Activated CD4-positive, alpha-beta T cell treated with anti-CD3 and anti-CD28 coated beads, Interleukin-2, amount 10 ng/mL, durations not matched to agents 7 days and 5 days (primary cell): ENCODE measurements at places on chromosomes 5 and 9. TPM values are rescaled to one million over a fixed set of nuclear protein-coding genes. Genes with fewer than 3 reads are reported as not detected.

DNA sequence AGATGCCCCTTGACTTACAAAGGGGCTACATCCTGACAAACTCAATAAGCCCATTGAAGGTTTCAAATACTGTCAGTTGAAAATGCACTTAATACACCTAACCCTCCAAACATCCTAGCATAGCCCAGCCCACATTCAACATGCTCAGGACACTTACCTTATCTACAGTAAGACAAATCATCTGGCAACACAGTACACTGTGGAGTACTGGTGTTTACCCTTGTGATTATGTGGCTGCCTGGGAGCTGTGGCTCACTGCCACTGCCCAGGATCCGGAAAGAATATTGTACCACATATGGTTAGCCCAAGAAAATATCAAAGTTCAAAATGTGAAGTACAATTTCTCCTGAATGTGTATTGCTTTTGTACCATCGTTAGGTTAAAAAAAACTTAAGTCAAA, 562.2 kb downstream of the HTR1A start:
- H3K36me3 ChIP-seq, result no peaks in the 10 kb centered on the region
- no peaks in the 10 kb centered on the region for H3K27me3 ChIP-seq
- H3K27ac ChIP-seq, result no peak overlapping the region
- no peaks in the 10 kb centered on the region for H3K4me1 ChIP-seq

DNA sequence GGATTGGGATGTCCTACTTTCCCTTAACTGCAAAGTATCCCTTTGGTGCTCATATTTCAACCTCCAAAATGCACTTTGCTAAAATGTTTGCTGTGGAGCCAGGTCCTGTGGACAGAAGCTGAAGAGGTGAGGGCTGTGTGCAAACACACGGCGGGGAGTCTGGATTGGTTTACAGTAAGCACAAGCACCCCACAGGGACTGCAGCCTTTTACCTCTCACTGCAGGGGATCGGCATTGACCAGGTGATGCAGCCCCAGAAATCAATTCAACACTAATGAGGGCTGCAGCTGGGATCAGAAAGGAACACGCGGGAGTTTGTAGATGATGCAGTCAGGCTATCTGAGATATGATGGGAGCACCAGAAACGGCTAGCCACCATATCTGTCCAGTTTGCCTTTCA, 450.9 kb downstream of the CCDC171 start:
- no peak overlapping the region for H3K27ac ChIP-seq
- no peaks in the 10 kb centered on the region for H3K4me1 ChIP-seq
- H3K27me3 ChIP-seq, result no peaks in the 10 kb centered on the region
- no peak for DNase-seq
- no peak overlapping the region for H3K4me3 ChIP-seq

GRCh38 chr5:23684103-23684502, 176.7 kb downstream of the PRDM9 start:
- no peaks in the 10 kb centered on the region for H3K27me3 ChIP-seq
- no peaks in the 10 kb centered on the region for H3K36me3 ChIP-seq
- DNase-seq, result no peak
- H3K4me1 ChIP-seq, result no peaks in the 10 kb centered on the region

DNA sequence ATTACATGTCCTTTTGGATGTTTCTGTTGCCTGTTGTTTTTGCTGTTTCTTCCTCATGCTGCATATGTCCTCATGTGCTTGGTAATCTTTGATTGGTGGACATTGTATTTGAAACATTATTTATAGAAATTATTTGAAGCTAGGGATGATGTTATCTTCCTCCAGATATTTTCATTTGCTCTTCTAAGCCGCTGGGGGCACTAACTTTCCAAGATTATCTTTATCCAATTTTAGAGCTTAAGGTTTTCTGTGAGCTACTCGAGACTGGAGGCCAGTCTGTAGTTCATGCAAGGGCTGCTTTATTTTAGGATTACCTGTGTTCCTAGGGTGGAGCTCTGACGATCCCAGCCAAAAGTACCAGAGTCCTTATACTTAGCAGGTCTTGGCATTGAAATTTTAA, 40.9 kb downstream of the STX17 start:
- no peak overlapping the region for H3K27ac ChIP-seq
- DNase-seq, result no peak
- H3K4me1 ChIP-seq, result no peaks in the 10 kb centered on the region
- H3K4me3 ChIP-seq, result no peak overlapping the region
- H3K27me3 ChIP-seq, result no peaks in the 10 kb centered on the region

SLC25A2 gene
- 0.52 TPM for total RNA-seq

GRCh38 chr9:20353524-20353923, 268.8 kb downstream of the MLLT3 start:
- H3K27ac ChIP-seq, result no peak overlapping the region
- H3K27me3 ChIP-seq, result no peaks in the 10 kb centered on the region
- no peak overlapping the region for H3K4me3 ChIP-seq
- H3K36me3 ChIP-seq, result peaks cover 73% of the 10 kb centered on the region
- DNase-seq, result no peak

SLC36A2 gene
- not detected for total RNA-seq

- H3K27me3 ChIP-seq, result no peaks in the 10 kb centered on the region
- no peaks in the 10 kb centered on the region for H3K4me1 ChIP-seq
- H3K4me3 ChIP-seq, result no peak overlapping the region
- H3K27ac ChIP-seq, result no peak overlapping the region
Observed at GRCh38 chr9:19642256-19642655, 146.6 kb downstream of the SLC24A2 start.

DNA sequence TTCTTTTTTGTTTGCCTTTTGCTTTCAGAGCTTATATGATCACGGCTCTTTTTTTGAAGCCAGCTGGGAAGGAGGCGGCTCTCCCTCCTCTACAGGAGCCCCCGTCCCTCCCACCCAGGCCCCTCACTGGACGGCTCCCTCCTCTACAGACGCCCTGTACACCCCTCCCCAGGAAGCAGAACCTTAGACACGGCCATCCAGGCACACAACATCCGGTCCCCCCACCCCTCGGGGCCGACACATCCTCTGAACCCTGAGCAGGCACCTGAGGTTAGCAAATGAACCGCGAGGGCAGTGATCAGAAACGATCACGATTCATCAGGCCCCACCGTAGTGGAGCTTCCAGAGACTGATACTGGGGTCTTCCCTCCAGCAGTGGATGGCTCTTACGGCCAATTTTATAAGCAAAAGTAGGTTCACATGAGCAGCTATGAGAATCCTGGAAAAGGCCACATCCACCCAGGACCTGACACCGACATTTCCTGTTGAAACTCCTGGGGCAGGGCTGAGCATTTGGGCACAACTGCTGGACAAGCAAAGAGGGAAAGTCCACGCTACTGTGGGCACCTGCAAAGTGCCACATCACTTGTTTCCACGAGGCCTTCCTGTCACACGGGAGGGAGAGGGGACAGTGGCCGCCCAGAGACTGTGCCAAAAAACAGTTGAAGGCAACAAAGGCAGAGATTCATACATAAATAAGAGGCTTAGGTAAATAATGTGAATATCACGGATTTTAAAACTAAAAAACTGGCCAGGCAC, 78.9 kb downstream of the SEMA4D start:
- H3K4me3 ChIP-seq, result peak overlapping the region; percentile 75
- peak; percentile 83 for DNase-seq

DNA sequence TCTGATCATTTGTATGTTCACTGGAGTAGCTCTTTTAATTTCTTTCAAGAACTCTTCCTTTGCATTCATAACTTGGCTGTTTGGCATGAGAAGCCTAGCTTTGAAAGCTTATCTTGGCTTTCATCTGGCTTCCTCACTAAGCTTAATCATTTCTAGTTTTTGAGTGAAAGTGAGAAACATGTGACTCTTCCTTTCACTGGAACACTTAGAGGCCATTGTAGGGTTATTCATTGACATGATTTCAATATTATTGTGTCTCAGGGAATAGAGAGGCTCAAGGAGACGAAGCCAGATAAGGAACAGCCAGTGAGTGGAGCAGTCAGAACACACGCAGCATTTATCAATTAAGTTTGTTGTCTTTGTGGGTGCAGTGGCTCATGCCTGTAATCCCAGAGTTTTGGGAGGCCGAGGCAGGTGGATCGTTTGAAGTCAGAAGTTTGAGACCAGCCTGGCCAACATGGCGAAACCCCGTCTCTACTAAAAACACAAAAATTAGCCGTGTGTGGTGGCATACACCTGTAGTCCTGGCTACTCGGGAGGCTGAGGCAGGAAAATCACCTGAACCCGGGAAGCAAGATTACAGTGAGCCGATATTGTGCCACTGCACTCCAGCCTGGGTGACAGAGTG, 98.3 kb downstream of the UGCG start:
- H3K27me3 ChIP-seq, result peaks cover 3% of the 10 kb centered on the region
- peaks cover 22% of the 10 kb centered on the region for H3K4me1 ChIP-seq

PCDHA9 gene
- not detected for total RNA-seq

CCNO gene
- not detected for total RNA-seq

GRCh38 chr9:87545858-87546257, 48.2 kb downstream of the DAPK1 start:
- no peak overlapping the region for H3K4me3 ChIP-seq
- no peaks in the 10 kb centered on the region for H3K4me1 ChIP-seq
- DNase-seq, result no peak

- peaks cover 85% of the 10 kb centered on the region for H3K27me3 ChIP-seq
- DNase-seq, result no peak
- H3K4me1 ChIP-seq, result peaks cover 35% of the 10 kb centered on the region
- peak overlapping the region; percentile 33 for H3K27ac ChIP-seq
Observed at GRCh38 chr5:88676637-88677375, 206.2 kb downstream of the MEF2C start.

DNA sequence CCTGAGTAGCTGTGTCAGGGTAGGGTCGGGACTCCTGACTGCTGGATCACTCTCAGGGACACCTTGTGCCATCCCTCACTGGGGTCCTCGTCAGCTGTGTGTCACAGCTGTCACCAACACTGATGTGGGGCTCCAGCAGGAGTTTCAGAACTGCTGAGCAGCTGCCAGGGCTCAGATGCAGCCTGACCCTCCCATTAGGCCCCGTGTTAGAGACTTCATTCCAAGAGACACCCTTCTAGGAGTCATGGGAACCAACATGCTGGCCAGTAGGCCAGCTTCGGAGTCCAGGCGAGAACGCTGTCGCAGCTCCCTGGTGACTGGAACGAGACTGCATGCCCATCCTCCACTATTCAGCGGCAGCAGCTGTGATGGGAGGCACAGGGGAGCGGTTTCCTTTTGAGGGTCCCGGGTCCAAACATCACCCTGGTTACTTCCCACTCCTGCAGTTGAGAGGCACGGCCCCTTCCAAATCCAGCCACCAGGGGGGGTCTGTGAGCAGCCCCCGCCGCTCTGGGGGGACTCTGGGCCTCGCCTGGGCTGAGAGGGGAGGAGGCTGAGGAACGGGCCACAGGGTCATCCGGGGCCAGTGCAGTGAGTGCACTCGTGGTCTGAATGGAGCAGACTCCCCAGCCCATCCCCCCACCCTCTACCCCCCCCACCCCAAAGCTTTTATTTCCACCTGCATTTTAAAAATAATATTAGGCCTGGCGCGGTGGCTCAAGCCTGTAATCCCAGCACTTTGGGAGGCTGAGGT, 12.6 kb upstream of the TCF7 start:
- DNase-seq, result peak; percentile 67
- peaks cover 90% of the 10 kb centered on the region for H3K4me1 ChIP-seq
- H3K27ac ChIP-seq, result peak overlapping the region; percentile 46
- no peak overlapping the region for H3K4me3 ChIP-seq

FGFR4 gene
- total RNA-seq, result 1.8 TPM

GRCh38 chr9:76453785-76454184, 5.2 kb upstream of the GCNT1 start:
- H3K27me3 ChIP-seq, result no peaks in the 10 kb centered on the region
- no peaks in the 10 kb centered on the region for H3K36me3 ChIP-seq
- DNase-seq, result no peak
- H3K4me1 ChIP-seq, result peaks cover 27% of the 10 kb centered on the region
- no peak overlapping the region for H3K4me3 ChIP-seq

DNA sequence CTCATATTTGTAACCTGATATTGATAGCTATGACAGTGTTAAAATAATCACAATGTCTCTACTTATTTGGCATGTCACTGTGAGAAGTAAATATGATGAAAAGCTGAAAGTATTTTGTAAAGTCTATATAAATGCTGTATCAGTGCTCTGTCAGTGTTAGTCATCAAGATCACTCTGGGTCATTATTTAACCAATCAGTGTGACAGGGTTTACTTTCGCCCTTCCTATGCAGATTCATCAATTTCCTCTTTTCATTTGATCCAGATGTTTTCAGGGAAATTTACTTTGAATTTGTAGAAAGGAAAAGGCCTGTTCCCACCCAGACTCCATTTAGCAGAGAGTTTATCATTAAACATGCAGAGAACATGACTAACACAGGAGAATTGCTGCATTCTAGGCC, 9.9 kb upstream of the PCSK5 start:
- no peaks in the 10 kb centered on the region for H3K4me1 ChIP-seq
- no peak for DNase-seq

DNA sequence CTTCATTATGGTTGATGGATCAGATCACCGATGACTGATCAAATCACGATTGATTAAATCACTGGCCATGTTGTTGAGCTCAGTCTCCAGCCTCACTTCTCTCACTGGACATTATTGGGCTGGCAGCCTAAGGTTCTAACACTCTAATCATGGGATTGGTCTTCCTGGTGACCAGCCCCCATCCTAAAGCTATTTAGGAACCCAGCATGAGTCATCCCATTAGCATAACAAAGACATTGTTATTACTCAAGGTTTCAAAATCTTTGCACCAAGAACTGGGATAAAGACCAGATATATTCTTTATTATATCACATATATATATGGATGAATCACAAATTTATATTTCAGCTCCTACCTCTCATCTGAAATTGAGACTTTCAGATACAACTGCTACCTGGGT, 272.1 kb upstream of the IL12B start:
- H3K4me3 ChIP-seq, result no peak overlapping the region
- no peaks in the 10 kb centered on the region for H3K36me3 ChIP-seq
- DNase-seq, result no peak
- peaks cover 4% of the 10 kb centered on the region for H3K27me3 ChIP-seq
- H3K27ac ChIP-seq, result no peak overlapping the region
- H3K4me1 ChIP-seq, result peaks cover 8% of the 10 kb centered on the region

DNA sequence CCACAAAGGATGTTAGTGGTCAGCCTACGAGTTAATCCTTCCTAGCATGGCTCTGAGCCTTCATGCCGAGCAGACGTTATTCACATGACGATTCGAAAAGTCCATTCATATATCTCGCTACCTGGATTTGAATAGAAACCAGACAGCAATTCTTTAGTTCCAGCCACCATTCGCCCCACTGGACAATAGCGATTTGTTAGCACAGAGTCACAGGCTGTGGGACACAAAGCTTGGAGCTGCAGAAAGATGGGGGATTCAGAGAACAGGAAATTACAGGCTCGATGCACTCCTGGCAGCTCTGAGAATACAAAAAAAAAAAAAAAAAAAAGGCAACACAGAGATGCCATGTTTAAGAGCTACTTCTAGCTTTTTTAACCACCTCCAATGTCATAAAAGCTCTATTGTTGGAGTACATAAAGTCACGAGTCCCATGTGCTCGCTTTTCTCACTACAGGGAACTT, 110.7 kb downstream of the NR6A1 start:
- no peak for DNase-seq
- no peaks in the 10 kb centered on the region for H3K36me3 ChIP-seq
- peaks cover 32% of the 10 kb centered on the region for H3K4me1 ChIP-seq
- H3K27ac ChIP-seq, result peak overlapping the region; percentile 33
- H3K4me3 ChIP-seq, result peak overlapping the region; percentile 78
- peaks cover 11% of the 10 kb centered on the region for H3K27me3 ChIP-seq

- H3K4me1 ChIP-seq, result peaks cover 37% of the 10 kb centered on the region
- H3K4me3 ChIP-seq, result peak overlapping the region; percentile 96
- H3K36me3 ChIP-seq, result peaks cover 71% of the 10 kb centered on the region
- peak overlapping the region; percentile 95 for H3K27ac ChIP-seq
- H3K27me3 ChIP-seq, result no peaks in the 10 kb centered on the region
Observed at GRCh38 chr9:131273146-131273855, 3.0 kb downstream of the FAM78A start.

PCDHB7 gene
- not detected for total RNA-seq

- peaks cover 75% of the 10 kb centered on the region for H3K4me1 ChIP-seq
- no peaks in the 10 kb centered on the region for H3K27me3 ChIP-seq
- peaks cover 44% of the 10 kb centered on the region for H3K36me3 ChIP-seq
- DNase-seq, result no peak
- no peak overlapping the region for H3K4me3 ChIP-seq
Observed at GRCh38 chr5:141597814-141598213, 21.0 kb downstream of the DIAPH1 start.

PCDHB6 gene
- total RNA-seq, result not detected
